8988T (cell line): ENCODE measurements at places on chromosomes 13 and 19.

GRCh38 chr13:45681113-45681512 lies 21.0 kb upstream of the CBY2 start:
- no peak for DNase-seq

- DNase-seq, result no peak
Observed at GRCh38 chr19:2103045-2103707, 6.5 kb downstream of the IZUMO4 start.

- no peak for DNase-seq
Observed at GRCh38 chr13:98182589-98182988, 5.5 kb upstream of the RNF113B start.

- no peak for DNase-seq
Observed at GRCh38 chr19:52226652-52227051, 36.8 kb downstream of the PPP2R1A start.

DNA sequence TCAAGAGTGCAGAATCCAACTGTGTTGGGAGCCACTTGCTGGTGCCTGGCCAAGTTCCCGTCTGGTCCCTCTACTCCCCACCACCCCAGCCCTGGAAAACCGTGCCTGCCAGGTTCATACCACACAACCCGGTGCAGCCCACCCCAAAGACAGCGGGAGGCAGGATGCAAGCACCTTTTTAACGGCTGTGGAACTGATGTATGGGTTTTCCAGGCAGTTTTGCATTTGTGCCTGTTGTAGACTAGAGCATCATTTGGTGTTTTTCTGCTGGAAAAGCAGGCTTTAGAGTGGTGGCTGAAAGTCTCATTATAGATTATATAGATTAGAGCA lies 13.5 kb downstream of the TFDP1 start:
- no peak for DNase-seq

GRCh38 chr19:13964776-13965175 lies 12.5 kb downstream of the DCAF15 start:
- peak; percentile 10 for DNase-seq
